ENCODE measurements at places on chromosomes 2 and 18.

DNA sequence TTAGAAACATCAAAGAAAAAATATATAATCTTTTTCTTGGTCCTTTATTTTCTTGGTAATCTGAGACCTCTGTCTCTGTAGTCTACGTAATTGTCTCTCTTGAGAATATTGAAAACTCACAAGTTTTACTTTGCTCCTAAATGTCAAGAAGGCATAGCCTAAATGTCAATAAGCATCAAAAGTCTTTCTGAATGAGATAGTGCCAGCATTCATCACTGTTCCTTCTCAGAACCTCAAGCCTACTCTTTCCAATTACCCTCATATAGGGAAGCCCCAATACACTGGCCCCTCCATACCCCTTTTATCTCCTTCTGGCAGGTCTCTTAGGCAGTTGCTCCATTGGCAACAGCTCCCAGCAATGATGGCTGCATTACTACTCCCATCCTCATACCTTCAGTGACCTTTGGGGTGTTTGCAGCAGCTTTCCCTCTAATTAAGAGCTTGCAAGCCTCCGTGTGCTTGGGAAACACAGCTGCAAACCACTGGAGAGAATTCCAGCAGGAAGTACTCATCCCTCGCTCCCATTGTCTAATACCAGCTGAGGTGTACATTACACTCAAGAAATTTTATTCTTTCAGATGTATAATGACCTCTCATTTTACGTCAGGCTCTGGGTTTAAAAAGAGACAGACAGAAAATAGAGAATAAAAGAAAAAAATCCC is 95.8 kb downstream of the KYNU start:
- H3K27me3 ChIP-seq: no peaks in the 10 kb centered on the region
- H3K27ac ChIP-seq: peak overlapping the region; percentile 26
- peaks cover 7% of the 10 kb centered on the region for H3K36me3 ChIP-seq
- no peak overlapping the region for H3K4me3 ChIP-seq
- no peak for DNase-seq

DNA sequence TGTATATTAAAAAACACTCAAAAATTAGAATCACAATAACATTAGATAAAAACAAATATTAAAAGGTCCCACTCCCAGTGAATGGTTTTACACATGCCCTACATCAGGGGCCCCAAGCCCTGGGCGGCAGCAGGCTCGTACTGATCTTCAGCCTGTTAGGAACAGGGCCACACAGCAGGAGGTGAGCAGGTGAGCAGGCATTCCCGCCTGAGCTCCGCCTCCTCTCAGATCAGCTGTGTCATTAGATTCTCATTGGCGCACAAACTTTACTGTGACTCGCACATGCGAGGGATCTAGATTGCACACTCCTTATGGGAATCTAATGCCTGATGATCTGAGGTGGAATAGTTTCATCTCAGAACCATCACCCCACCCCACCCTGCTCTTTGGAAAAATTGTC is 74.2 kb downstream of the MBD2 start:
- peaks cover 27% of the 10 kb centered on the region for H3K36me3 ChIP-seq
- no peaks in the 10 kb centered on the region for H3K27me3 ChIP-seq
- no peak for DNase-seq
- no peak overlapping the region for H3K27ac ChIP-seq
- peaks cover 18% of the 10 kb centered on the region for H3K4me1 ChIP-seq
- H3K4me3 ChIP-seq: no peak overlapping the region

DNA sequence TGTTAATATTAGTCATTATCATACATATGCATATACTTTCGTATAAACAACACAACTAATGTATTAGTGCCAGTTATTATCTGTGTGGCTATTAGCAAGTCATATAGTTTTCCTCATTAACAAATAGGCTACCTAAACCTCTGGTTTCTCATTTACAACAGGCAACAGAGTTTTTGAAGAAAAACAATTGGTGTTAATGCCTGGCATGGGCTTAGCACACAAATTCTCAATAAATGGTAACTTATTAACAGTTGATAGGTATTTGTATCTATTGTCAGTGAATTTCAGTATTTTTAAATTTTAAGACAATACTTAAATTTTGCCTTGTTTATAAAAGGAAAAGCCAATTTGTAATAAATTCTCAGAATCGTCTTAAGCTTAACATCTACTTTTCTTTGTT is 182.5 kb downstream of the PMAIP1 start:
- no peak overlapping the region for H3K4me3 ChIP-seq
- H3K36me3 ChIP-seq: no peaks in the 10 kb centered on the region
- no peak for DNase-seq
- H3K27me3 ChIP-seq: peaks cover 16% of the 10 kb centered on the region

DNA sequence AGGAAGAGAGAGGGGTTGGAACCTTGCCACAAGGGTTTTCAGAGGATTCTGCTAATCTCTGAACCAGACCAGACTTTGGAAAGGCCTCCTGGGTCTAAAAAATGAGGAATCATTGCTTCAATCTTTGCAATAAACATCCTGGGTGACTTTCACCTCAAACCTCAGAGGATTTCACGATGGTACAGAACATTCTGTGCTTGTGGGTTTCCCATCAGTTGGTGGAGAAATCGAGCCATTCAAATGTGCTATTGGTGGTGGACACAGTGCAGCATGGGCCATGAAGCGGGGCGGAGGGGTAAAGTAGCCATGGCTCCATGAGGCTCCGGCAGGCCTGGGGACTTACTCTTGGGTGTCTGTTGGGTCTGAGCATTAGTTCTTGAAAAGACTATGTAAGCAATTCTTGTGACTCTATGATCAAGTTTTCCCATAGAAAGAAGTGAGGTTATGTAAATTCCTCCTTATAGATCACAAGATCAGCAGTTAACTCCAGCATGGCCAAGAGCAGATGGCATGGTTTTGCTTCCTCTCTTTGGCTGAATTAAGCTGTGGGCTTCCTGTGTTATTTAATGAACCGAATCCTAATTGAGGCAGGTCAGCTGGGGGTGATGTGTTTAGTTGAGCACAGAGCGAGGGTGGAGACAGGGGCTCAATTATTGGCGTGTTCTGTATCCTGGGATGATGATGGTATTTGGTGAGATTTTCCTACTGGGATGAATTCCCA is 1.9 kb upstream of the IL1R2 start:
- peaks cover 31% of the 10 kb centered on the region for H3K27me3 ChIP-seq
- no peaks in the 10 kb centered on the region for H3K36me3 ChIP-seq
- peaks cover 33% of the 10 kb centered on the region for H3K4me1 ChIP-seq
- DNase-seq: no peak

GRCh38 chr2:96147593-96148201 is 2.5 kb upstream of the DUSP2 start:
- DNase-seq: peak; percentile 36
- no peaks in the 10 kb centered on the region for H3K27me3 ChIP-seq
- H3K4me3 ChIP-seq: peak overlapping the region; percentile 98
- H3K36me3 ChIP-seq: peaks cover 21% of the 10 kb centered on the region
- peaks cover 91% of the 10 kb centered on the region for H3K4me1 ChIP-seq

DNA sequence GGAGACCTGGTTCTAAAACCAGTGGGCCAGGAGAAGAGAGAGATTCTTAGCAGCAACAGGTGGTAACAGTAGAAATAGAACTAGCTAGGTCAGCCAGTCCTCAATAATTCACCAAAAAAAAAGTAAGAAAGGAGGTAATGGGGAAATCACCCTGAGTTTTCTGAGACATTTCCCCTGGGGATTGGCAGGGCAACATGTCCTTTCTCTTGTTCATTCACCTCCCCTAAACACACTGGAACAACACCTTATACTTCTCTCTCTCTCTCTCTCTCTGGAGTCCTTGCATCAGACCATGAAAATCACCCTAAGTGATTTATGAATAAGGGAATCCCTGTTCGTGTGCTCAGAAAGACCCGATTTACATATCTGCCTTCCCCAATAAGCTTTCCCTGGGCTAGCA is 64.8 kb downstream of the COX7A2L start:
- H3K36me3 ChIP-seq: peaks cover 52% of the 10 kb centered on the region
- peak overlapping the region; percentile 56 for H3K27ac ChIP-seq
- H3K4me1 ChIP-seq: peaks cover 16% of the 10 kb centered on the region
- H3K27me3 ChIP-seq: no peaks in the 10 kb centered on the region
- peak; percentile 58 for DNase-seq

- no peak for DNase-seq
- H3K27me3 ChIP-seq: no peaks in the 10 kb centered on the region
- no peak overlapping the region for H3K27ac ChIP-seq
- H3K4me3 ChIP-seq: peak overlapping the region; percentile 54
- H3K4me1 ChIP-seq: peaks cover 6% of the 10 kb centered on the region
Measured at GRCh38 chr2:54206596-54206995, 49.4 kb downstream of the TSPYL6 start.

DNA sequence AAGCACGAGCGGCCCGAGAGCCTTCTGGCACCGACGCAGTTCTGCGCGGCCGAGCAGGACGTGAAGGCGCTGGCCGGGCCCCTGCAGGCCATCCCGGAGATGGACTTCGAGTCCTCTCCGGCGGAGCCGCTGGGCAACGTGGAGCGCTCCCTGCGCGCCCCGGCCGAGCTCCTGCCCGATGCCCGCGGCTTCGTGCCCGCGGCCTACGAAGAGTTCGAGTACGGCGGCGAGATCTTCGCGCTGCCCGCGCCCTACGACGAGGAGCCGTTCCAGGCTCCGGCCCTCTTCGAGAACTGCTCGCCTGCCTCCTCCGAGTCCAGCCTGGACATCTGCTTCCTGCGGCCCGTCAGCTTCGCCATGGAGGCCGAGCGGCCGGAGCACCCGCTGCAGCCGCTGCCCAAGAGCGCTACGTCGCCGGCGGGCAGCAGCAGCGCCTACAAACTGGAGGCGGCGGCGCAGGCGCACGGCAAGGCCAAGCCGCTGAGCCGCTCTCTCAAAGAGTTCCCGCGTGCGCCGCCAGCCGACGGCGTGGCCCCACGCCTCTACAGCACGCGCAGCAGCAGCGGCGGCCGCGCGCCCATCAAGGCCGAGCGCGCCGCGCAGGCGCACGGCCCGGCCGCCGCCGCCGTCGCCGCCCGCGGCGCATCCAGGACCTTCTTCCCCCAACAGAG is 70.4 kb downstream of the ARHGEF33 start:
- H3K4me1 ChIP-seq: peaks cover 9% of the 10 kb centered on the region
- H3K27me3 ChIP-seq: peaks cover 34% of the 10 kb centered on the region
- no peak overlapping the region for H3K27ac ChIP-seq
- peak; percentile 49 for DNase-seq
- no peaks in the 10 kb centered on the region for H3K36me3 ChIP-seq
- peak overlapping the region; percentile 82 for H3K4me3 ChIP-seq

DNA sequence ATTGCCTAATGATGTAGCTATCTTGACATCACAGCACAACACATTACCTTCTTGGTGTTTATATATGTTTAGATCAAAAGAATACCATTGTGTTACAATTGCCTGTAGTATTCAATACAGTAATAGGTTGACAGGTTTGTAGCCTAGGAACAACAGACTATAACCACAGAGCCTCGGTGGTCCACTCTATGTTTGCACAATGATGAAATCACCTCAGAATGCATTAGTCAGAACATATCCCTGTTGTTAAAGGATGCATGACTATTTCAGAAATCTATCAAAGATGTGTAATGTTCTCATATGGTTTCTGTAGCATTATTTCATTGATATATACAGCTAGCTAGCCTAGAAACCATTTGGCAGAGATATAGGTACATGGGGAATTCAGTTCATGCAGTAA is 8.9 kb downstream of the METTL5 start:
- peaks cover 42% of the 10 kb centered on the region for H3K36me3 ChIP-seq
- no peak overlapping the region for H3K27ac ChIP-seq
- no peak for DNase-seq

DNA sequence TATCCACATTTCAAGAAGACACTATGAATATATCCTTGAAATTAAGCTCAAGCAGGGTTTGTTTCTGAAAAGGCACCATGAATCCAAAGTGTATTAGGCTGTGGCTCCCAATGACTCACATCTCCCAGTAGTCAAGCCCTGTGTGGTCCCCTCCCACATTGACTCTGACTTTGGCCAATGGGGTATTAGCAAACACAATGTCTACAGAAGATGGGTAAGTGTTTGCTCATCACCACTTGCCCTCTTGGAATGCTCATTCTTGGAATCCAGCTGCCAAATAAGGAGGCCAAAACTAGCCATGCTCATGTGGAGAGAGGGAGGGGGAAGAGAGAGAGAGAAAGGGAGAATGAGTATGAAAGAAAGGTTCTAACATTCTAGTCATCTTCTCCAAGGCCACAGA is 490.0 kb downstream of the TXNL1 start:
- no peaks in the 10 kb centered on the region for H3K27me3 ChIP-seq
- no peak for DNase-seq
- no peak overlapping the region for H3K27ac ChIP-seq
- H3K36me3 ChIP-seq: no peaks in the 10 kb centered on the region
- no peaks in the 10 kb centered on the region for H3K4me1 ChIP-seq

GRCh38 chr2:25867396-25868003 is 10.8 kb downstream of the ASXL2 start:
- no peaks in the 10 kb centered on the region for H3K27me3 ChIP-seq
- H3K4me1 ChIP-seq: peaks cover 10% of the 10 kb centered on the region
- no peak for DNase-seq

GRCh38 chr2:60819155-60819862 is 62.1 kb upstream of the REL start:
- no peaks in the 10 kb centered on the region for H3K27me3 ChIP-seq
- DNase-seq: no peak
- peaks cover 62% of the 10 kb centered on the region for H3K4me1 ChIP-seq
- H3K4me3 ChIP-seq: peak overlapping the region; percentile 31
- H3K36me3 ChIP-seq: peaks cover 17% of the 10 kb centered on the region
- peak overlapping the region; percentile 94 for H3K27ac ChIP-seq

- peaks cover 10% of the 10 kb centered on the region for H3K27me3 ChIP-seq
- no peaks in the 10 kb centered on the region for H3K4me1 ChIP-seq
- no peak overlapping the region for H3K4me3 ChIP-seq
- H3K27ac ChIP-seq: no peak overlapping the region
- no peaks in the 10 kb centered on the region for H3K36me3 ChIP-seq
Measured at GRCh38 chr2:33130544-33130943, 183.8 kb downstream of the LTBP1 start.

DNA sequence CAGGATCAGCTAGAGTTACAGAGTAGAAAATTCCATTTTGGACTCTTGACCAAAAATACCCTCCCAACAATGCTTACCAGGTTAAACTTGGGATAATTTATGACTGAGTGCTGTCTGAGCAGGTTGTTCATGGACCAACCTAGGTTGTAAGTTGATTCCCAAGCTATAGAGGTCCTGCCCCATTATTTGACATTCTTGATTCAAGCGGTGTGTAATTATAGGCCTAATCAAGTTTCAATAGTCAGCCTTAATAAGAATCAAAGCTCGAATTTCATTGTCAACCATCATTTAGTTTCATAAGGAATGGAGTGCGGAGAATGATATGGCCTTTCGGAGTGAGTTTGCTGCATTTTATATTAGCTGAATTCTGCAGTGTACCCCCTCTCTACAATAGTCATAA is 152.8 kb upstream of the FIGN start:
- H3K36me3 ChIP-seq: no peaks in the 10 kb centered on the region
- no peak overlapping the region for H3K4me3 ChIP-seq
- no peak overlapping the region for H3K27ac ChIP-seq
- DNase-seq: no peak
- H3K4me1 ChIP-seq: no peaks in the 10 kb centered on the region
- no peaks in the 10 kb centered on the region for H3K27me3 ChIP-seq

- peak overlapping the region; percentile 86 for H3K27ac ChIP-seq
- H3K4me3 ChIP-seq: peak overlapping the region; percentile 2
- H3K27me3 ChIP-seq: no peaks in the 10 kb centered on the region
- H3K36me3 ChIP-seq: peaks cover 39% of the 10 kb centered on the region
- no peak for DNase-seq
Measured at GRCh38 chr18:63205791-63206252, 113.7 kb downstream of the BCL2 start.

Data from stimulated activated naive B cell treated with anti-CD40 and anti-IgM and Interleukin-4, amounts not matched to agents 10 μg/mL and 1 μg/mL and 100 μg/mL, for 72 hours (primary cell).